ENCODE measurements at places on chromosomes 7 and 10.

DNA sequence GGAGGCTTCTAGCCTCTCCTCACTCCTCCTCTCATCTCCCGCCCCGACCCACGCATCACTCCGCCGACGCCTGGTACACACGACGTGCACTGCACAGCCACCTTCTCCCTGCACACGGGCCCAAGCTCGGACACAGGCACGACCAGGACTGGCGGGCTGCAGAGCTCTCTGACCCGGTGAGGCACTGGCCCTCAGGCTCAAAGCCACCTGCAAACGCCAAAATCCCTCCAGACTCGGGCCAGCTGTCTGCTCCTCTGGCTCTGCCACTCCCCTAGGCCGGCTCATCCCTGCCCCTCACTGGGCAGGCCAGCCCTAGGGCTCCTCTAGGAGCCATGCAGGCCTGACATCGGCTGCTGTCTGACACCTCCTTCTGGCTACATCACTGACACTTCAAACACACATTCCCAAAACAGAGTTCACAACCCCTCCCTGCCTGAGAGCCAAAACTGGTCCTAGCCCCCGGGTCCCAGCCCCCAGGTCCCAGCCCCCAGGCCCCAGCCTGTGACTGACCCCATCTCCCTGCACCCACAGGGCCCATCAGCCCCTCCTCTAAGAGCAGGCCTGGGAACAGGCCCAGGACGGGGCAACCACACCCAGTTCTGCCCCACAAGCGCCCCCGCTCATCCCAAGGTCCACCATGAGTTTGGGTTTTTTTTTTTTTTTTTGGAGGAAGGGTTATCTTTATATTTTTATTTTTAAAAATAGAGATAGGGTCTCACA is 35.1 kb downstream of the MAD1L1 start:
- no peak for DNase-seq

DNA sequence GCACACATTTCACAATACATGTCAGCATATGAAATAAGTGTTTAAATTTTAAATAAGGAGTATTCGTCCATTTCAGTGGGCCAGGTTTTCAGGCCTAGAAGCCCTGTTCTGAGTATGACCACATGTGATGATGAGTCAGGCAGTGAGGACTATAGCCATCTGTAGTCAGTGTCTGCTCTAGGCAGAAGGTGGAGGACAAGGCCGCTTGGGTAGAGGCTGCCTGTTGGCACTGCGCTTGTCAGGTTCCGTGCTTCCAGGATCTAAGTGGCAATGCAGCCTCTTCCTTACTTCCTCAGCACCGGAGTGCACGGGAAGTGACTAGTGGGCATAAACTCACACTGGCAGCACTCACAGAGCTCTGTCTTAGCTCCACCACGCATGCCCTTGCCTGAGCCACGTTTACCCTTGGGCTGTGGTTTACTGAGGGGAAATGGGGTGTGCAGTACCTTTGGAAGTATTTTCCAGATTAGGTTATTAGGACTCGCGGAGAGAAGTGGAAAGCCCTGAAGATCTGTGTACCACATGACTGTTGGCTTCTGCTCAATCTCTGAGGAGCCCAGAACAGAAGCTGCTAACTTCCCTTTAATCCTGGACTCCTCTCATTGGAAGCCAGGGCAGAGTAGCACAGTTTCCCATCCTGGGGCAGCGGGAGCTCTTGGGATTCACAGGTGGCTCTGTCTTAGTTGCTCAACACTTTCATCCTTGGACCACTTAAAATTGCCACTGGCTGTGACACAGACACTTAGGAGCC is 87.5 kb upstream of the GJD4 start:
- DNase-seq = no peak

- no peak for DNase-seq
Measured at GRCh38 chr10:114624951-114625780, 32.9 kb downstream of the ABLIM1 start.

GRCh38 chr7:103687272-103687671 is 241.3 kb upstream of the SLC26A5 start:
- DNase-seq = no peak

DNA sequence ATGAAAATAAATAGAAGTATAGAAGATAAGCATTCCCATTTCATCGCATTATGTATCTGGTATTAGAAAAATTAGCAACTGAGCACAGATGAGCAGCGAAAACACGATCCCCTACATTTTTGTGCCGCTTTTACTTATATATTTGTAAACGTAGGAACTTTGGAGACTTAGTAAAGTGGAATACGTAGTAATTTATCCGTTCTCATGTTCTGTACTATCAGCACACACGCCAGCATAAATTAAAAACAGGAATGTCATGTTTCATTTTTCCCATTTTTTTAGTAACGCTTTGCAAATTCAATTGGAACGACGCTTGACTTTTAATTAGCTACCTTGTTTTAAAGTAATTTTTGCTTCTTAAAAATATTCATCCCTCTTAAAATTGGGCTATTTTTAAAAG is 2.4 kb downstream of the ZNRF2 start:
- no peak for DNase-seq

DNA sequence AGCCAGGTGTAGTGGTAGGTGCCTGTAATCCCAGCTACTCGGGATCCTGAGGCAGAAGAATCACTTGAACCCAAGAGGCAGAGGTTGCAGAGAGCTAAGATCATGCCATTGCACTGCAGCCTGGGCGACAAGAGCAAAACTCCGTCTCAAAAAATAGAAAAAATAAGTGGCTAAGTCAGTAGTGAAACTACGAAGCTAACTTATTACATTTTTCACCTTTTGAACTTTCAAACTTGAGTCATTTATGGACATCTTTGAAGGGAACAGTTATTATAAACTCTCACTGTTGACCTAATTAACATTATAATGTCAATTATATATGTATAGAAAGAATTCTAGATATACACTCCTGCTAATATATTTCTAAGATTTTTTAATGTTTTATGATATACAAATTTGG is 541.5 kb upstream of the C7orf33 start:
- no peak for DNase-seq

Data from eye (tissue), 1 donor.